Right renal cortex interstitium (tissue), 3 donors: ENCODE measurements at places on chromosomes 16 and 17.
A peak's percentile ranks its signal among the peaks of the same experiment; 100 is the strongest.

DNA sequence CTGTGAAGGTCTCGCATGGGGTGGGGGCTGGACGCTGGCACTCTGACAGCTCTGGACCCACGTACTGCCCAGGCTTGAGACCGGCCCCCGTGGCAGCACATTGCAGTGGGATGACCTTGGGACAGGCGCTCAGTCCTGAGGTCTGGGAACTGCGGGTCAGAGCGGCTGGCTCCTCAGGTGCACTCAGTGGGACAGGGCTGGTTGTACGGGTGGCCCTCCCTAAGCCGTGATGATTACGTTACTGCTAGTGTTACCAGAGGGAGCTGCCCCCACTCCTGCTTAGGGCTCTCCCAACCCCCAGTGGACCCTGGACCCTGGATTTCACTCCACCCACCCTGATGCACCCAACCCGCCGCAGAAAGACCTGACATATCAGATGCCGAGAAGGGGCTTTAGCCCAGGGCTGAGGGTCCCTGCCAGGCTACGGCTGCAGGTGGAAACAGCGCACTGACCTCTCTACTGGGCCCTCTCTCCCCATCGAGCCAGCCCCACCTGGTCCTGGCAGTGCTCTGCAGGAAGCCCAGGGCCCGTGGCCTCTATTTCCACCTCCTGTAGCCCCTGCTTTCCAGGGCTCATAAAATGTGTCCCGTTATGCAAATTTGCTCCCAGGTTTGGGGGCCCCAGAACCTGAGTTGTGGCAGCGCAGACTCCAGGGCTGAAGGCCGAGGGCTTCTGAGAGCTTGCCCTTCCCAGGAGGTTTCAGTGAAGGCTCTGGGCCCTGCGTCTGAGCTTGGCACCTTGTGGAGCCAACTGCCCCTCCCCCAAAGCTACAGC, 77.2 kb downstream of the RTN4RL1 start:
- no peak for DNase-seq

DNA sequence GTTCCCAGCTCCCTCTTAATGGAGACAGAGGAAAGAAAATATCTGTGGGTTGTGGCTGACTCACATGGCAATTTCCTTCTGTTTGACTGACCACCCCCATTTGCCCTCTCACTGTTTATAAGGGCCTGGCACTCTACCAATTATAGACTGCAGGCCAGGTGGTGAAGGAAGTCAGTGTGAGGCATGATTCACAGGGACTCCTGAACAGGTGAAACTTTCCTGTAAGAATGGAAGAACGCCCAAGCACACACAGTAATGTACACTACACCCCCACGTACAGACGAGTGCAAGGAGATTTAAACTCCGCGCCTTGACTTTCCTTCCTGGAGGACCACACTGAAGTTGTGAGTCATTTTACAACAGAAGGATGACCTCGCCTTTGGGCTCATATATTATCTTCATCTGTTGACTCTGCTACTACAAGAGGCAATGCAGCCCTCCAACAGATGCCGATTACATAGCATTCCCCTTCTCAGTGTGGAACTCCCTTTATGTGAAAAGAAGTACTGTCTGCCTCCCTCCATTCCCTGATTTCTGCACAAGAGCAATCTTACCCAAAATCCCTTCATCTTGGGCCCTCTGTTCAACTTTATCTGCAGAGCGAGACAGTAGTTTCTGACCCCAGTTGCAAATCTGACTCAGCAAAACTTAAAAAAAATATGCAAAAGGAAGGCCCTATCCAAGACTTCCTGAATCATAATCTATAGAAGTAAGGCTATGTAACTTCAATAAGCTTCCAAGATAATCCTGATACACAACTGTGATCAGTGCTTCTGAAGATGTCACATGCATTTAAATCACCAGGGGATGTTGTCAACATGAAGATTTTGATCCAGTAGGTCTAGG, 163.6 kb downstream of the SHISA6 start:
- no peak for DNase-seq

DNA sequence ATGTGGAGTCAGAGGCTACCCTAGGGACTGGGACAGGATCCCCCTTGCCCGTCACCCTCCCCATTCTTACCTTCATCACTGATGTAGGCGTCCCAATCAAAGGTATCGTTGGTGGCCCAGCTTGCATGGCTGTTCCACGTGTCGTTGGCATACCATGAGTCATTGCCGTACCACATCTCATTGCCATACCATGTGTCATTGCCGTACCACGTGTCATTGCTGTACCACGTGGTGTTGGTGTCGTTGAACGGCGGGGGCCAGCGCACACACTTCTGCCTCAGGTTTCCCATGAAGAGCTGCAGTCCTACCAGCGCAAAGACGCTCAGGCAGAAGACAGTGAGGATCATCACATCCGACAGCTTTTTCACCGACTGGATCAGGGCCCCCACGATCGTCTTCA, 4.8 kb downstream of the SCN4A start:
- no peak for DNase-seq

- no peak for DNase-seq
Observed at GRCh38 chr16:81424771-81425170, 19.8 kb upstream of the CMIP start.

DNA sequence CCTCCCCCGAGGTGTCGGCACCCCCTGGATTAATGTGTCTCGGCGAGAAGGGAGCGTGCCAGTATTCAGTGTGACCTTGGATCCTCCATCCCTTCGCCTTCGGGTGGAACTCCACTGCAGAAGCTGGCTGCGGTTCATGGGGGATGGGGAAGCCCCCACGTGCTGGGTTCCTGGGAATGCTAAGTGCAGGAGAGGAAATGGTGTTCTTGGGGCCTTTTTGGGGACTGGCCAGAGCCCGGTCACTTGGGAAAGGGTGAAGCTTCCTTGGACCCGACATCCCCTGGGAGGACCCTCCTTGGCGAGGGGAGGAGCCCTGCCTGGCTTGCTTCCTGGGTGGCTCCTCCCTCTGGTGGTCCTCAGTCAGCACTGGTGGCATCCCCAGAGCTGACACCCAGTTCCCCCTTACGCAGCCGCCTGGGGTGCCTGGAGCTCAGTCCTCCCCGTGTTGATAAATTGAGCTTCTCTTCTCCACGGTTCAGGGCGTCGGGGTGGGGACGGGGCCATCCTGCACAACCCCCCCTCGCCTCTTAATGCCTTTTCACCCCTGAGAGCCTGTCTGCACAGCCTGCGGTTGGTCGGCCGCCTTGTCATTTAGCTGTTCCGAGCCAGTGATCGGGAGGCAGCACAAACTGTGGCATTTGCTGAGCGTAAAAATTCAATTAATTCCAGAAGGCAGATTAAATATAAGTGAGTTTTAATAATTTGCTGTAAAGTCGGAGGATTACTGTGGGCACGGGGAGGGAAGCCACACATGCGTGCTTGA, 30.7 kb upstream of the GSE1 start:
- DNase-seq: no peak

GRCh38 chr17:72715906-72716572, 376.4 kb downstream of the SLC39A11 start:
- peak; percentile 10 for DNase-seq

DNA sequence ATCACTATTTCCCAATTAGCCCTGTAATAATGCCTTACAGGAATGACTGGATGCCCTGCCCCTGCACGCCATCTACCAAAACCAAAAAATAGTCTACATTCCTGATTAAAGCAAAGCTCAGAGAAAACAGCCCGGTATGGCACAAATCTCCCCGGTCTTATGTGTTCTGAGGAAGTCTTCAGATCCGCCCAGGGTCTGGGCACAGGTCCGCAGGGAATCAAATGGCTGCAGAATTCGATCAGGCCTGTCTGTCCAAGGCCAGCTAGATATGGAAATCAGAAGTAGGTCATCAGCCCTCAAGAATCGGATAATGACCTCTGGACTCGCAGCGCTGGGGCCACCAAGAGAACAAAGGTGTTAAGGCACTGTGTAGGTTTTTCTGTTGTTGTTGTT, 171.0 kb downstream of the ZFHX3 start:
- no peak for DNase-seq

DNA sequence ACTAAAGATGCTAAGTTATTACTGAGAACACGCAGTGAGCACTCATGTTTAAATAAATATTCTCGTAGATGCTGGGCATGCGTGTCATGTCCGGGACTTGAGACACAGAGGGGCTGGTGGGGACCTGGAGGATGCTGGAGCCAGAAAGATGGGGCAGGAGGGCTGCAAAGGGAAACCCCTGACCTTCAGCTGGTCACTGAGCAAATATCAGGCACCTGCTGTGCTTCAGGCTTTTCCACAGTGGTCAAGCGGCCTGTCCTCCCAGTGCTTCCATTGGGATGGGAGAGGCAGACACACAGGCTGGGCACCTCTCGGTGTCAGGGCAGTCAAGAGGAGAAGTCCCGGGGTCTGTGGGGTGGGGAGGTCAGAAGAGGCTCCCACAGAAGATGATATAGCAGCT, 211.4 kb downstream of the GSG1L start:
- DNase-seq: no peak

- no peak for DNase-seq
Observed at GRCh38 chr17:74561586-74561985, 5.7 kb downstream of the CD300H start.

GRCh38 chr17:81934850-81935708, 2.0 kb downstream of the PYCR1 start:
- DNase-seq: no peak

DNA sequence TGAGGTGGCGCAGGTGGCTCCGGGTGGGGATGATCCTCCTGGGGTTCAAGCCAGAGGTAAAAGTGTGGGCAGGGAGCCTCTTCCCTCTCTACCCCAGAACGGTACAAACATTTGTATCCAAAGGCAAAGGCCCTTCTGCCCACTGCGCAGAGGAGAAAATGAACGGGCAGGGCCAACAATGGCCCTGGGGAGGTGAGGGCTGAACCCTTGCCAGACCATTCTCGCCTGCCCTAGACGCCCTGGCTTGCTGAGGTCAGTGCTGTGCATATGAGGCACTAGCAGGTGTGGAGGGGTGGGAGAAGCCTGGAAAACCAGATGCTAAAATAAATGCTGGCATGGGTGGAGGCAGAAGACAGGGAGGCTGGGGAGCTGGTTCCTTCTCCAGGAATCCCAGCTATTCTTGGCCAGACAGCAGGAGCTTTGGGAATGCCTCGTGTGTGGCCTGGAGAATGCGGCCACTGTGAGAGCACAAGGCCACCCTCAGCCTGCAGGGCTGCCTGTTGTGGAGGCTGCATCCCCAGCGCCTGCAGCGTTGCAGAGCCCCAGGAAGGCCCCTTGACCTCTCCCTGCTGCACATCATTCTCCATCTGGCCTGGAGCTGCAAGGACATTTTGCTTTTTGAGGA, 4.5 kb downstream of the C17orf50 start:
- no peak for DNase-seq

GRCh38 chr16:86735727-86736126, 157.4 kb downstream of the FOXL1 start:
- DNase-seq: no peak

GRCh38 chr17:63274146-63274545, 172.0 kb downstream of the CYB561 start:
- no peak for DNase-seq

GRCh38 chr17:48155889-48156611, 48.5 kb downstream of the SNX11 start:
- DNase-seq: no peak

GRCh38 chr17:12995106-12995895, 22.5 kb downstream of the ELAC2 start:
- DNase-seq: no peak

DNA sequence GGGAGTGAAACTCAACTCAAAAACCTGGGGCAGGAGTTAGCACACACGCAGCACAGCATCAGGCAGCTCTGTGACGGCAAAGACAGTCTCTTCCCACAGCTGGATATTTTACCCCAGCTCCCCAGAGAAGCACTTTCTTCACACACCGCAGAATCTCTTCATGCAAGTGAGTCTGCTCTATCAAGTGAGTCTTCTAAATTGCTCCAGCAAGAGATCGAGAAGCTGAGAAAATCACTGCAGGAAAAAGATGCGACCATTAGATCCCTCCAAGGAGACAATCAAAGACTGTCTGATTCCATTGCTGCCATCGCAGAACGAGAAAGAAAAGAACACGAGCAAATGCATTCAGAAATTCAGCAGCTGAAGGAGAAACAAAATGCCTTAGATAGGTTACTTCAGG, 16.9 kb upstream of the LCMT1 start:
- no peak for DNase-seq

DNA sequence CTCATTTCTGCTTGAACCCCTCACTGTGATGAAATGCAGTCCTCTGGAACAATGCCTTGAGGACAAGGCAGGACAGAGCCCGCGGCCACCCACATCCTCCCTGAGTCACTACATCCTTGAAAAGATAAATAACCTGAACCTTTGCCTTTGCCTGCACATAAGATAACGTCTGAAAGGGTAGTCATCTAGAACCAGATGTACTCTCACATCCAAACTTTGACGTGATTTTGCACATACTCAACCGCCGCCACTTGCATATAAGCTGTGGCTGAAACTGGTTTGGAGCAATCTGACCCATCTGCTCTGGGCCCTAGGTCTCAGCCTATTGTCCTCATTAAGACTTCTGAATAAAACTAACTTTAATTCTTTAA, 252.1 kb downstream of the PHKB start:
- no peak for DNase-seq

DNA sequence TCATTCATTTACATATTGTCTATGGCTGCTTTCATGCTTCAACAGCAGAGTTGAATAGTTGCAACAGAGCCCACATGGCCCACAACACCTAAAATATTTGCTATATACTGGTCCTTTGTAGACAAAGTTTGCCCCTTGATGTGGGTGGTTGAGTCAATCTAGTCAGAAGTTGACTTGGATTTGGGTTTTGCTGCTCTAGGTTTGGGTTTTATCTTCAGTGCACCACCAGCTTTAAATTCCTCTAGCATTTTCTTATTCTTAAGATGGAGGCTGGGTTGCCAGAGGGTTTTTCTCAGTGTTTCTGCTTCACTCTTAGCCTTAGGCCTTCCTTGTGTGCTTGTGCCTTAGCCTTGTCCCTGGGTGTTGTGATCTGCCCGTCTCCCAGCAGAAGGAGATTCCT, 51.0 kb downstream of the CCDC182 start:
- DNase-seq: no peak

GRCh38 chr16:83238949-83239691, 568.7 kb upstream of the HSBP1 start:
- no peak for DNase-seq

DNA sequence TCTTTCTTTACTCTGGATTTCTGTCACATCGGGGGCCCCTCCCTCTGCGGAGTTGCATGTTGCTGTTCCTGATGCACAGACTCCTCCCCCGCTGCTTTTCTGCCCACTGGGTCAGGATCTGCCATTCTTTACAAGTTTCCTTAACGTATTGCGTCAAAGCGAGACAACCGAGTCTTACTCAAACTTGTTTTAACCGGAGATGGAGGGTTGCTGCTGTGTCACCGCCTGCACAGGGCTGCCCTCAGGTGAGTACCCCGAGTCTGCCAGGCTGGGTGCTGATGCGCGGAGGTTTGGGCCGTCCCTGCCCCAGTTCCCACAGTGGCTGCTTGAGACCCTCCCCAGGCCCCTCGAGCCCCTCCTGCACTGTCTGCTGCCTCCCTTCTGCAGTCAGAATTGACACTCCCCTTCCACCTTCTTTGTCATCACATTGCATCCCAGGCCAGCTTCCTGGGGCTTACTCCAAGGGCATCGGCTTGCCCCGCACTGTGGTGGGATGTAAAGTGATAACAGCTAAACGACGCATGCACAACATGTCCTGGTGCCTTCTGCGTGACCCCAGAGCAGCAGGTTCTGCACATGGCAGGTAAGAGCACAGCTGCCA, 19.3 kb downstream of the CARHSP1 start:
- no peak for DNase-seq

GRCh38 chr17:49456183-49456965, 38.7 kb upstream of the NGFR start:
- DNase-seq: no peak
